ENCODE measurements at places on chromosomes 7 and 10.

DNA sequence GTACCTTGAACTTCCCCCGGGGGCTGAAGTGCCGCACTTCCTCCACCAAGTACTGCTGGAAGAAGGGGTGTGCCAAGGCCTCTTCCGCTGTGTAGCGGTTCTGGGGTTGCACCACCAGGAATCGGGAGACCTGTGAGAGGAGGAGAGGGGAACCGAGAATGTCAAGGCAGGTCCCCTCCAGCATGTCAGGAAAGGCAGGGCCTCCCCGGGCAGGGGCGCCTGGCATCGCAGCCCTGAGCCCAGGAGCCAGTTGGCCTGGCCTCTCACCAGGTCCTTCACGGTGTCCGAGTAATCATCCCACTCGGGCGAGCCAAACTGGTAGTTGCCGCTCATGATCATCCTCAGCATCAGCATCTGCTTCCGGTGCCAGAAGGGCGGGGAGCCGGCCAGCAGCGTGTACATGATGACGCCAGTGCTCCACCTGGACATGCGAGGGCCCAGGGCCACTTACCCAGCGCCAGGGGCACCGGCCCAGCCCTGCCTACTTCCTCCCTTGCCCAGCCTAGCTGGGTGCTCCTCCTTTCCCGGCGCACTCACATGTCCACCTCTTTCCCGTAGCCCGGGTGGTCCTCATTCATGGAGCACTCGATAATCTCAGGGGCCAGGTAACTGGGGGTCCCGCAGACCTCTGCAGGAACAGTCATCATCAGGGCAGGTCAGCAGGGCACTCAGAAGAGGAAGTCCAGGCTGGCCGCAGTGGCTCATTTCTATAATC lies 11.0 kb downstream of the PHKG1 start:
- no peak for DNase-seq

GRCh38 chr10:61973906-61974305 lies 72.4 kb downstream of the ARID5B start:
- DNase-seq: no peak

GRCh38 chr7:88928276-88928675 lies 132.7 kb upstream of the TEX47 start:
- no peak for DNase-seq

DNA sequence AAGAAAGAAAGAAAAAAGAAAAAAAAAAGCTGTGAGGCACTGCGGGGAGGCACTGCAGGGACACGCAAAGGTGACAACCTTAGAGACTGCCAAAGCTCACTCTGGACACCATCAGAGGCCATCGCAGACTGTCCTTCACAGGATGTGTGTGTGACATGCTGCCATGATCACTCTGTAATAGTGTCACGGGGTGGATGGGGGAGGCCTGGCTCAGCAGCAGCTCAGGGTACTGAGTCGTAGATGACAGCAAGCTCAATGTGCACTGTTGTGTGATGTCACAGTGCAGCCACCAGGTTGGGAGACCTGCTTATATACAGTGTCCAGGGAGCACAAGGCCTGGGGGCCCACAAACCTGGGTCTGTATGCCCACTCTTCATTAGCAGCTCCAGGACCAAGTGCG lies 83.3 kb downstream of the SLIT1 start:
- no peak for DNase-seq

DNA sequence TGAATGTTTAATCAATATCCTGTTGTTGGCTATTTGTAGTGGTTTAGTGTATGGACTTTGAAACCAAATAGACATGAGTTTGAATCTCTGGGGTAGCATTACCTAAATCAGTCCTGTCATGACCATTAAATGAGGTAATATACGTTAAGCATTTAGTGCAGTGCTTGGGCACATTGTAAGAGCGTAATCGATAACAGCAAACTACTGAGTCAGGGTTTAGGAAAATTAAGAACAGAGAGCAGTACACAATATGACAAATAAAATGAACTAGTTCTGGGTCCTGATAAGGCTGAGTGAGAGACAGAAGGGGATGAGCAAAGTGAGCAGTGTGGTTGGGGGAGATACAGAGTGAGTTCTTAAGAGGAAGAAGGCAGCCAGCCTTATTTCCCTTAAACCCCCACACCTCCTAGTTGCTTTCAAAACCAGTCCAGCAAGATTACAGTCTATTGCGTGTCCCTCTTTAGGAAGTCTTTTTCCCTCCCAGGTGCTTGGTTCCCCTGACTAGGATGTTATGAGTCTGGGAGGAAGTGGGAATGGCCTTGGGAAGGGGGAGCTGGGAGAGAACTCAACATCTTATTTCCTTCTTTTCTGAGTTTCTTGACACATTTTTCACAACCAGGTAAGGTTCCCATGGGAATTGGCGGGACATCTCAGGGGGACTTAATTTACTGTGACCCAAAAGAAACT lies 171.0 kb downstream of the SND1 start:
- no peak for DNase-seq

DNA sequence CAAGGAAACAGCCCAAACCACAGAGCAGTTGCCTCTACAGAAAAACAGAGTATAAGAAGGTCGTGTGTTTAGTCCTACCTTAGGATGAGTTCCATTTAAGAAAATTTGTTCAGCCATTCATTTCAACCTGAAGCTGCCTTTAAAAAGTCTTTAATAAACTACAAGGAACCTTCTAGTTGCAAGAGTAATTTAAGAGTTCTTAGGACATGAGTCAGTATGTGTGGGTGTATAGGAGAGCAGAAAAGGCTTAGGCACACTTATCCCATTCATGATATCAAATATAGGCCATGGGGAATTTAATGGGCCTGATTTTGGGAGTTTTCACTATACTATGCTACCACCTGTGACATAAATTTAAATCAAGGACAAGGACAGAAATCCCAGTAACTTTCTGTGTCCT lies 496.8 kb downstream of the TFEC start:
- no peak for DNase-seq

DNA sequence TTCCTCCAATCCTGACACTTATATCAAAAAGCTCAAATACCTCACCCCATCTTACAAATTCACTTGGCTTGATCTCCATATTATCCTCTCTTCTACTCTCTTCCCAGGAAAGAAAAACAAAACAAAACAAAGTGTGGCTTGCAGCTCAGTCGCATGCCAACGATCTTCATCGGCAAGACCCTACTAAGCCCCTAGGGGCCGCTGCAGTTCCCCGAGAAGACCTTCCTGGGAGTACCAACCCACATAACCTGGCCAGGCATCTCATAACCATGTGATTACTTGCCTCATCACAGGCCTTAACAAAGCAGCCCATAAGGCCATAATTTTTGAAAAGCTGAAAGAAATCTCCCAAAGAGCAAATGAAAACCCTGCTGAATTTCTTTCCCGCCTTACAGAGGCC lies 103.7 kb downstream of the ZNF92 start:
- no peak for DNase-seq

- no peak for DNase-seq
These were observed 28.1 kb downstream of the CCDC6 start for GRCh38 chr10:59878289-59878688.

DNA sequence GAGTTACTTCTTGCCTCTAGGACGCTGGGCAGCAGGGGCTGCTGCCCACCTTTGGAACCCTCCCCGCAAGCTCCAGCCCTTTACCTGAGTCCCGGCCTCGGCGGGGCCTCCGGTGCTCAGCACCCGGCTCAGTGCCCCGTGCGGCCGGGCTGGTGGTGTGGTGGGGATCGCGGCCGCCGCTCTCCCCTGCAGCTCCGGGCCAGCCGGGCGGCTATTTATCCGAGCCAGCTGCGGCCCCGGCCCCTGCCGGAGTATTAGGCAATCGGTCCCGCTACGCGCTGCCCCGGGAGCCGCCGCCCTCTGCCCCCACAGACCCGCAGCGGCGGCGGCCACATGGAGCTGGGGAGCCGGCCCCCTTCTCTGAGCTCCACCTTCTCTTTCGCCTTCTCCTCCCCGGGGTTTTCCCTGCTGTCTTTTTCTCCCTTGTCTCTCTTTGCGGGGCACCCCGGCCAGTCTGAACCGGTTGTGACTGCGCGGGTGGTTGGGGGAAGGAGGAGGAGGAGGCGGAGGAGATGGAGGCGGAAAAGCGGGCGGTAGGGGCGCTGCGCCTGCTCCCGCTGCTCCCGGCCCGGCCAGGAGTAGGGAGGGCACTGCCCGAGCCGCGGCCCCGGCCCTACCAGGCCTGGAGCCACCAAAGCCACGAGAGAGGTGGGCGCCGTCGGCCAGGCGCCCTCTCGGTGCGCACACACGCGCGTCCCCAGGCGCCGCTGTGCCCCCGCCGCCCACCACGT lies at the start of gene SLC16A9:
SLC16A9 (minus strand) TSS at position 456 of the 731 bp plus-strand sequence. CDS start 25,559 bp downstream, outside the sequence.
- DNase-seq: peak; percentile 86

DNA sequence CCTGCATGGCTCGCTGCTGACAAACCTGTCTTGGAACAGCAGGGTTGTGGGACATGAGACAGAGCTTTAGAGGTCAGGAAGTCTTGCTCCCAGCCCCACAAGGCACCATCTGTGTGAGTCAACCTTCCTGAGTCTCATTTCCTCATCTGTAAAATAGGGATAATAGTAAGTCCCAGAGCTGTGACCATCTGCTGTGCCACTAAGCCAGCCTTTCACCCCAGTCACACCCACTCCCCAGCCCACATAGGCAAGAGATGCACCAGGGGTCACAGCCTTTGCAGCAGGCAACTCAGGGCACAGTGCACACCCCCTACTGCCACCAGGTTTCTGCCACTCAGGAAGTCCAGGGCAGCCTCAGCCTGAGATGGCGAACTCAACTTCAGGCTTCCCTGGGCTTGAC lies 29.4 kb upstream of the CDH23 start:
- DNase-seq: no peak

- no peak for DNase-seq
These were observed 137.7 kb upstream of the MDFIC start for GRCh38 chr7:114784177-114784576.

- DNase-seq: peak; percentile 90
These were observed 35.2 kb upstream of the EBLN1 start for GRCh38 chr10:22252801-22253579.

GRCh38 chr7:158371856-158372255 lies 215.8 kb downstream of the PTPRN2 start:
- DNase-seq: no peak

- no peak for DNase-seq
These were observed 2.3 kb downstream of the TMEM184A start for GRCh38 chr7:1553512-1554210.

- no peak for DNase-seq
These were observed 345.7 kb upstream of the KLF6 start for GRCh38 chr10:4130685-4131084.

- no peak for DNase-seq
These were observed 365.6 kb downstream of the ANKRD7 start for GRCh38 chr7:118590107-118590506.

- DNase-seq: no peak
These were observed 40.6 kb downstream of the MICALL2 start for GRCh38 chr7:1418505-1419309.

- DNase-seq: no peak
These were observed 1.9 kb upstream of the DEPP1 start for GRCh38 chr10:44980309-44981171.

GRCh38 chr7:15688279-15688626 lies 1.8 kb upstream of the MEOX2 start:
- DNase-seq: no peak

DNA sequence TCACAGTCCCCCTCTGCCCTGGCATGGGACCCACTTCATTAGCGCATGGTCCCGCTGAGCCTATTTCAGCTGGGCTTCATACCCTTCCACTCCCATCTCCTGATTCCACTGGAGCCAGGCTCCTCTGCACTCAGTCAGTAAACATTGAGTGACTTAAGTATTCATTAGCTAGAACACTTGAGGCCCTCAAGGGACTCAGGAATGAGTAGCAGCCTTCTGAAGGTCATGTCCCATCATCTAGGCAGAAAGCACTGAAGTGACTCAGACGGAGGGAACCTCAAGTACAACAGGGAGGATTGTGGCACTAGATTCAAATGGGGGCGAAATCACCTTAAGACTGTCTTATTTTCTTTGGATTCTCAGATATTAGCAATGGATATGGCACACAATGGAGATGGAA lies 186.6 kb upstream of the INHBA start:
- DNase-seq: no peak

GRCh38 chr10:21388589-21388988 lies 136.9 kb downstream of the SKIDA1 start:
- DNase-seq: no peak

GRCh38 chr7:155254018-155254417 lies 43.7 kb upstream of the INSIG1 start:
- no peak for DNase-seq

DNA sequence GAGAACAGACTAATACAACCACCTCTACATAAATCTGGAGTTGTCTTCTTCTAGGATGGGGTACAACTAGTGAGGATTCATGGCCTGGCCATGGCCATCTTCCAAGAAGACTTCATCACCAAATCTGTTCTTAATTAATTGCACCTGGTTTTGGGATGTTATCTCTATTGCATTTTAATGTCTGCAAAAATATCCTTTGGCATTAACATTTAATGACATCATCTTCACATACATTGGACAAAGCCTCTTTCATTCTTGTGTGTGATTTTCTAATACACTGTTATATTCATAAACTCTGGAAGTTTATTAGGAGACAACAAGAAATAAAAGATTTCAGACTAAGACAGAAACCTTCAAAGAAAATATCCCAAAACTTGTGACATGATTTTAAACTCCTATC lies 124.2 kb upstream of the ABCB5 start:
- DNase-seq: no peak

DNA sequence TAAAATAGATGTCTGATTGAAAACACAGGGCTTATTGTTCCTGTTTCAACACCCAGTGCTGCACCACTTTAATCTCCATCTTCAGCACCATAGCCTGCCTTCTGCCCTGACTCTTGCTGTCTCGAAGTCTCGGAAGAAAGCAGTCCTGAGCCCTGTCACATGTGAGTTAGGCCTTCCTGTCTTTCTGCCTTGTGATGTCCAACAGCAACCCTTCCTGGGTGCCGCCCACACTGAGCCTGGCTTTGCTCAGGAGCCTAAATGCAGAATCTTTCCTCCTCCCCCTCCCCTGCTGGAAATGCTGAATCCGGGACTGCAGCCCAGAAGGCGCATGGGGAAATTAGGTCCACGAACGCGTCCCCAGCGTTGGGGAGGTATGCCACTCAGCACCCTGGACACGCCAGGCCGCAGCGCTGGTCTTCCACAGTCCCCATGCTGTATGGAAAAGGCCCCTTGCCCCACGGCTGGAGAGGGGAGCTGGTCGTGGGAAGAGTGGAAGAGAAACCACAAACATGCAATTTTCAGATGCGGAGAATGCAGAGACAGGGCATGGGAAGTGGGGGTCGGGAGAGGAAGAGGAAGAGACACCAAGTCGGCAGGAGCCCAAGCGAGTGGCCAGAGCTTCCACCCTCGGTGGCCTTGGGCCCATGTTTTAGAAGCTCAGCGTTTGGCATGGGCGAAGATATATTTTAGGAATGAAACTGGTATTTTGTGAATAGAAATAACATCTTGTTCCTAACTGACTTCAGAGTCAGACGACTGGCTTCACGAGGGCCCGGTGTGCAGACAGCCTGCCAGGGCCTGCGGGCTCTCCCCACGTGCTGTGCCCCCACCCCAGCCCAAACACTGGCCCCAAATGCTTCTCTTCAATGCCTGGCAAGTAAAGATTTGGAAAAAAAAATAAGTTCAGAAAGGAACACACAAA lies 656.1 kb upstream of the FOXK1 start:
- DNase-seq: no peak

- DNase-seq: no peak
These were observed 444.8 kb downstream of the GATA3 start for GRCh38 chr10:8499312-8499711.

GRCh38 chr10:34380856-34381255 lies 434.2 kb downstream of the PARD3 start:
- no peak for DNase-seq
